Regular cardiac myocyte (primary cell): ENCODE measurements at places on chromosomes 1 and 21. TPM values are rescaled to one million over a fixed set of nuclear protein-coding genes. Genes with fewer than 3 reads are reported as not detected.

LRRC42 gene
- 26.5 and 29.6 TPM in 2 replicates for total RNA-seq

TXNIP gene
- total RNA-seq = 101 and 115 TPM in 2 replicates

C4BPA gene
- not detected in 2 replicates for total RNA-seq

CACYBP gene
- 93.0 and 448 TPM in 2 replicates for total RNA-seq

BRDT gene
- not detected in 2 replicates for total RNA-seq

OR2M3 gene
- total RNA-seq = not detected in 2 replicates

GPR3 gene
- total RNA-seq = 0.56 and 0.58 TPM in 2 replicates

EDN2 gene
- 0.28 TPM in 1 of 2 replicates, not detected in the other for total RNA-seq

MYBPH gene
- not detected in 2 replicates for total RNA-seq

GCSAML gene
- total RNA-seq = not detected in 2 replicates

GPR153 gene
- total RNA-seq = 2.1 and 2.8 TPM in 2 replicates

TMEM79 gene
- 1.3 and 1.4 TPM in 2 replicates for total RNA-seq

ZFYVE9 gene
- total RNA-seq = 30.3 and 44.3 TPM in 2 replicates

PYHIN1 gene
- not detected in 2 replicates for total RNA-seq

CR1L gene
- not detected in 2 replicates for total RNA-seq

LSM10 gene
- 9.6 and 43.3 TPM in 2 replicates for total RNA-seq

OR2G6 gene
- not detected in 2 replicates for total RNA-seq

MCOLN2 gene
- total RNA-seq = 2.8 TPM in 1 of 2 replicates, not detected in the other

MX1 gene
- 1.9 and 10.7 TPM in 2 replicates for total RNA-seq

BTF3L4 gene
- total RNA-seq = 63.6 and 68.5 TPM in 2 replicates

PAPPA2 gene
- 2.9 and 4.8 TPM in 2 replicates for total RNA-seq

ZMYND12 gene
- 0.38 and 1.4 TPM in 2 replicates for total RNA-seq

C1orf94 gene
- total RNA-seq = not detected in 2 replicates

OR2L13 gene
- under 0.01 TPM in 1 of 2 replicates, not detected in the other for total RNA-seq

PSEN2 gene
- 14.6 and 25.1 TPM in 2 replicates for total RNA-seq

SPRR3 gene
- not detected in 2 replicates for total RNA-seq

TMPRSS15 gene
- total RNA-seq = not detected in 2 replicates

ERICH3 gene
- total RNA-seq = under 0.01 TPM in 1 of 2 replicates, not detected in the other

CTH gene
- 2.5 and 3.9 TPM in 2 replicates for total RNA-seq

TNFAIP8L2 gene
- not detected in 2 replicates for total RNA-seq

CDA gene
- total RNA-seq = 0.85 TPM in 1 of 2 replicates, not detected in the other

SAMD11 gene
- total RNA-seq = 4.5 and 5.8 TPM in 2 replicates

ALX3 gene
- not detected in 2 replicates for total RNA-seq

CFAP45 gene
- total RNA-seq = 0.28 and 0.96 TPM in 2 replicates

UAP1 gene
- 167 and 259 TPM in 2 replicates for total RNA-seq

TMCC2 gene
- 2.3 TPM in 2 replicates for total RNA-seq

LCE2C gene
- not detected in 2 replicates for total RNA-seq
